ENCODE measurements at places on chromosomes 1 and 21. TPM values are rescaled to one million over a fixed set of nuclear protein-coding genes. Genes with fewer than 3 reads are reported as not detected.

Gene DRAXIN
- total RNA-seq, result not detected

Gene SLC9C2
- total RNA-seq, result not detected

Gene CLCA1
- total RNA-seq, result not detected

Gene OR2T2
- total RNA-seq, result not detected

Gene NUDT4B
- 4.6 TPM for total RNA-seq

Gene TNFRSF9
- total RNA-seq, result 3.1 TPM

Gene TRNP1
- 42.2 TPM for total RNA-seq

Gene SLC45A3
- 3.4 TPM for total RNA-seq

Gene UMODL1
- total RNA-seq, result not detected

Gene FCGR3B
- total RNA-seq, result 0.64 TPM

Gene SELP
- not detected for total RNA-seq
